NCI-H446 treated with DMSO at 0.1 percent for 48 hours (cell line): ENCODE measurements at places on chromosomes 6 and 20.
A peak's percentile ranks its signal among the peaks of the same experiment; 100 is the strongest.

DNA sequence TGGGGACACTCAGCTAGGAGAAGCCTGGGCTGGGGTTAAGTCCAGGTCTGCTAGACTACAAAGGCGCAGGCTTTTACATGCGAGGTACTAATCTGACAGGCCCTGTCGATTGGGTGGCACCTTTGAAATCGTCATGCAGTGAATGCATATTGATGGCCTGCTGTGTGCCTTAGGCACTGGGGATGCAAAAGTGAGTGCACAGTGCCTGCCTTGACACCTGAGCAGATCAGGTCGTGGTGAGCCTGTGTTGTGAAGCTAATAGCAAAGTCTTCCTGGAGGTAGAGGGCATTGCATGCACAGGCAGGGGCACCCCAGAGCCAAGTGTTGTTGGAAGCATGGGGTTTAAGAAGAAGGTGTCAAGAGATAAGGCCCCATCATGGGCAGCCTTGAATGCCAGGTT, 16.9 kb downstream of the LRRC1 start:
- no peak for DNase-seq

DNA sequence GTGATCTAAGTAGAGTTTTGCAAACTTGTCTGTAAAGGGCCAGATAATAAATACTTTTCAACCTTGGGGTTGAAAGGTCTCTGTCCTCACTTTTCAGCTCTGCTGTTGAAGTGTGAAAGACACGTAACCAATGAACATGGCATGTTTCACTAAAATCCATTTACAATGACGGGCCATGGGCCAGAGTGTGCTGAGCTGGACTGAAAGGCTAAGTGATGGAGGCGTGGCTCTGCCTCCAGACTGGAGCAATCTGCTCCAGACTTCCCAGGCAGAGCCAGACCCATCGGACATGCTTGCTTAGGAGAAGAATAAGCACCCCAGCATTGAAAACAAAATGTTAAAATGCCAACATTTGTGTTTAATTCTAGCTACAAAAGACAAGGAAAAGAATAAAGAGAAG, 41.4 kb downstream of the SCAND1 start:
- DNase-seq, result no peak

DNA sequence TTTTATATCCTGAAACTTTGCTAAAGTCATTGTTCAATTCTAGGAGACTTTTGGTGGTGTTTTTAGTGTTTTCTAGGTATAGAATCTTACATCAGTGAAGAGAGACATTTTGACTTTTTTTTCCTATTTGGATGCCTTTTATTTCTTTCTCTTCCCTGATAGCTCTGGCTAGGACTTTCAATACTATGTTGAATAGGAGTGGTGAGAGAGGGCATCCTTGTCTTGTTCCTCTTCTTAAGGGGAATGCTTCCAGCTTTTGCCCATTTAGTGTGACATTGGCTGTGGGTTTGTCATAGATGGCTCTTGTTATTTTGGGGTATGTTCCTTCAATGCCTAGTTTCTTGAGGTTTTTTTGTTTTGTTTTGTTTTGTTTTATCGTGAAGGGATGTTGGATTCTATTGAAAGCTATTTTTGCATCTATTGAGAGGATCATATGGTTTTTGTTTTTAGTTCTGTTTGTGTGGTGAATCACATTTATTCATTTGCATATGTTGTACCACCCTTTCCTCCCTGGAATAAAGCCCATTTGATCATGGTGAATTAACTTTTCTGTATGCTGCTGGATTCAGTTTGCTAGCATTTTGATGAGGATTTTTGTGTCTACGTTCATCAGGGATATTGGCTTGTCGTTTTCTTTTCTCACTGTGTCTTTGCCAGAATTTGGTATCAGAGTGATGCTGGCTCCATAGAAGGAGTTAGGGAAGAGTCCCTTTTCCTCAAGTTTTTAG, 540.1 kb upstream of the FLRT3 start:
- peak; percentile 8 for DNase-seq

- DNase-seq, result no peak
Observed at GRCh38 chr20:36717021-36717420, 28.9 kb downstream of the NDRG3 start.

- no peak for DNase-seq
Observed at GRCh38 chr6:142942238-142942637, 2.7 kb downstream of the HIVEP2 start.

DNA sequence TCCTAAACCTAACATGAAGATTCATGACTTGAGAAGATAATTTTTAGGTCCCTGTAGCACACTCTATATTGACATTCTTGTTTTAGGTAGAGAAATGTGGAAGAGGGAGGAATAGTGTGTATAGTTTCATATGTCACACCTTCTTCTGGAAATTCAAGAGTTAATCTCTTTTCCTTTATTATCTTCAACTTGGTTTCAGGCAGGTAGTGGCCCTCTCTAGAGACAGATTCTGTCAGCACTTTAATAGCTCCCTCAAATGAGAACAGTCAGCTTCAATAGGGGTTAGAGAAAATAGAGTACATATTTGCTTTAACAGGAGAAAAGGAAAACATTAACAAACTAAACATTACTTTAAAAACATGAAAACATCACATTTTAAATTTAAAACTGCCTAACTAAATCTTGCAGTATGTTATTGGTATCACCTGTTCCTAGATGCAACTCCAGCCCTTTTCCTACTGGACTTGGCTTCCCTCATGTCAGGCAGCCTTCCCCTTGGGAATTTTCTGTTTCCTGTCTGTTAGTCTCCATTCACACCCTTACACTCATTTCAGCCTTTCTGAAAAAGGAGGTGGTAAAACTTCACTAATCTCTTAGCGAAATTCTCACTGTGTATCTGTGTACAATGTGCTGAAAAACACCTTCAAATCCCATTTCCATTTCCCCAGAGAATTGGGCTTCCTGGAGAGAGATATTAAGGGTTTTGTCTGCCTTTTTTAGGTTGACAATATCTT, 192.3 kb upstream of the RNF217 start:
- DNase-seq, result no peak

GRCh38 chr6:139373928-139374356, 506 bp downstream of the CITED2 start:
- DNase-seq, result no peak

GRCh38 chr6:140438346-140438735, 1063.9 kb upstream of the CITED2 start:
- no peak for DNase-seq

DNA sequence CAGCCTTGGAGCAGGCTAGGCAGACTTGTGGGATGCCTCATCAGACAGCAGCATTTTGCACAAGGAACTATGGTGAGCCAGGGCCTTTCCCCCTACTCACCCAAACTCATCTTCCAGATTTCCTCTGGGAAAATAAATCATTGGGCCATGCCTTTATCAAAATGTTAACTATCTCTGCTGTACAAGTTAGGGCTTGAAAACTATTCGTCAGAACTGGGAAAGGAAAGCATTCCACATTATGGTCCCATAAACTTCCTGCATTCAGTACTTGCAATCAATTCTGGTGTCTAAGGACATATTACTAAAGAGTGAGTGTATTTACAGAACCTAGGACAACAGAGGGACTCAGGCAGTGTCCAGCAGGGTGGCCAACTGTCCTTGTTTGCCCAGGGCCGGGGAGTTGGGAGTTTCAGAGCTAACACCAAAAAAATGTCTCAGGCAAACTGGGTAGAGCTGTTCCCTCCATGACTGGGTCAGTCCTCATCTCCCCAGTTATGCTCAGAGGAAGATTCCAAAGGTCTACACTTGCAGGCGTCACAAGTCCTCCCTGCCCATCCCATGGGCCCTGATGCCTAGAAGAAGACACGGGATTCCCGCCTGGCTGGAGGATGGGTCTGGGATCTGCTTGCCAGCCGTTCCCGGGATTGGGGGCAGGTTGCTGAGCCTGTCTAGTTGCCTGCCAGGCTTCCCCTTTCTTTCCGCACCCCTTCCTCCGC, 72.2 kb downstream of the SLC22A3 start:
- no peak for DNase-seq

DNA sequence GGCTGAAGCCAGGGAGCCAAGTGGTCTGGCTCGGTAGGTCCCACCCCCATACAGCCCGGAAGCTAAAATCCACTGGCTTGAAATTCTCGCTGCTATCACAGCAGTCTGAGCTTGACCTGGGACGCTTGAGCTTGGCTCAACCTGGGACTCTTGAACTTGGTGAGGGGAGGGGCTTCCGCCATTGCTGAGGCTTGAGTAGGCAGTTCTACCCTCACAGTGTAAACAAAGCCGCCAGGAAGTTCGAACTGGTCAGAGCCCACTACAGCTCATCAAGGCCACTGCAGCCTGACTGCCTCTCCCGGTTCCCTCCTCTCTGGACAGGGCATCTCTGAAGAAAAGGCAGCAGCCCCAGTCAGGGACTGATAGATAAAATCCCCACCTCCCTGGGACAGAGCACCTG, 1337.7 kb downstream of the HACE1 start:
- no peak for DNase-seq

DNA sequence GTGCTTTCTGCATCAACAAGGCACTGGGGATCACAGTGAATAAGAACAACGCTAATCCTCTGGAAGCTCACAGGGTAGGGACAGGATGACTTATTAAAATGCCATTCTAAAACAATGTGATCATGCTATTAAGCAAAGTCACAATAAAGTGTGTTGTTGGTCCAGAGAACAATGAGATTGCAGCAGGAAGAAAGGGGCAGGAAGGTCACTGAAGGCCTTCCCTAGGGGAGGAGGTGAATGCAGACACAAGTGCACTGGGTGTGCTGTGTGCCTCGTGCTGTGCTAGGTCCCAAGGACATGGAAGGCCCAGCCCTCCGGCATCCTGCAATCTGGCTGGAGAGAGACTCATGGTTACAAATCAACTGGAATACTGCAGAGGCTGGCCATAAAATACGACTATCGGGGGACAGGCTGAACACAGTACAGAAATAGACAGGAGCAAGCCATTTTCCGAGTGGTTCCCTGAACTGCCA, 55.7 kb downstream of the LYRM4 start:
- no peak for DNase-seq

- DNase-seq, result no peak
Observed at GRCh38 chr6:48429021-48429420, 318.0 kb upstream of the PTCHD4 start.

DNA sequence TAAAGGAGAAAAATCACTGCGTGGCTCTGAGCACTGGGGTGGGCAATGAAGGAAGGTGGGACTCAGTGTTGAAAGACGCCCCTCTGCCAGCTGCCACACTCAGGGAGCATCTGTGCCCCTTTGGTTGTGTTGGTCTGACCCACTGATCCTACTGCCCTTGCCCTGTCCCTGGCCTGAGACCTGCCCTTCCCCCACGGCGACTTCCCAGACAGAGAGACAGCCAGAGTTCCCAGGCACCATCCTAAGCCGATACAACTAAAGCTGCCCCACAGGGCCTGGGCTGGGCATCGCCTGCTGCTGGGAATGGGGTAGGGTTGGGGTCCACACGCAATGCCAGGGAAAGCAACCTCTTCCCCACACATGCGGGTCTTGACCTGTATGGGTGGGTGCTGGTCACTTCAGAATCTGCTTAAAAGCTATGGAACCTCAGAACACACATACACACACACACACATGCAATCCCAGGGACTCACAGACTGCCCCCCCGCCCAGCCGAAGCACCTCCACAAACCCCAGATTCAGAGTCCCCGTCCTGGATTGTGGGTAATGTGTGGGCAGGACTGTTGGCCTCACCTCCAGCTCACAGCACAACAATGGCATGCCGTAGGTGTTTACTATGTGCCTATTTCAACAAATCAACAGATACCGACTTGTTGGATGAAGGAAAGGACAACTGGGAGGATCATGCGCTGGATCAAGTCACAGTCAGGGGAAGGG, 10.9 kb upstream of the SPDEF start:
- DNase-seq, result no peak

GRCh38 chr6:96420294-96420693, 101.3 kb upstream of the UFL1 start:
- no peak for DNase-seq

DNA sequence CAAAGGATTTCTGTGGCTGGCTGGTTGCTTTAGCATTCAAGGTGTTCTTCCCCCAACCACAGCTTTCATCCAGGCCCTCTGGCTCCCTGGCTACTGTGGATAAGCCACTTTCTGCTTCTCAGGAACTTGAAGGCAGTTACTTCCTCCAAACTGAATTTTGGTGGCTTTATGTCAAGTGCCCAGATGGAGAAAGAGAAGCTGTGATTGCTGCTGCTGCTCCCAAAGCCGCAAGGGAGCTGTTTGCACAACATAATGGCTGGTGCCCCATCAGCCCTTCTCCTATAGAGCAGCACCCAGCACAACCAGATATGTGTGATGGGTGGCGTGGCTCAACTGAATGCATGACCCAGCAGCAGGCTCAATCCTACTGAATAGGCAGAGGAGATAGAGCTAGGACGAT, 465.2 kb downstream of the MAFB start:
- no peak for DNase-seq

GRCh38 chr6:125208625-125209249, 55.2 kb downstream of the TPD52L1 start:
- no peak for DNase-seq

DNA sequence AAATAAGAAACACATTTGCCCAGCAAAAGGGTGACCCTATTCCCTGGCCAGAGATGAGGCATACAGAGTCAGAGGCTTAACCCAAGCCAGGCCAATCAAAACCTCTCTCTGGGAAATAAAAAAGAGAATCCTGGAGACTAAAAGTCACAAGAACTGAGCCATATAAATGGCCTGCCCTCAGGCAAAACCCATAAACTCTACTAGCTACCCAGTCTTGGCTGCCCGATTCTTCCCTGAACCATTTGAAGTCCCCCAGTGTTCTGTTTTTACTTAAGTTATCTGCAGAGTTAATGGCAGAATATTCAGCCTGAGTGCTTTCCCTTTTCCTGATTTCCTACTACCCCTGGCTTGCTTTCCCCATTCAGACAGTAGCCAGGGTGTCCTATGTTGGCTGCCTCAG, 13.9 kb downstream of the KCNK15 start:
- no peak for DNase-seq

DNA sequence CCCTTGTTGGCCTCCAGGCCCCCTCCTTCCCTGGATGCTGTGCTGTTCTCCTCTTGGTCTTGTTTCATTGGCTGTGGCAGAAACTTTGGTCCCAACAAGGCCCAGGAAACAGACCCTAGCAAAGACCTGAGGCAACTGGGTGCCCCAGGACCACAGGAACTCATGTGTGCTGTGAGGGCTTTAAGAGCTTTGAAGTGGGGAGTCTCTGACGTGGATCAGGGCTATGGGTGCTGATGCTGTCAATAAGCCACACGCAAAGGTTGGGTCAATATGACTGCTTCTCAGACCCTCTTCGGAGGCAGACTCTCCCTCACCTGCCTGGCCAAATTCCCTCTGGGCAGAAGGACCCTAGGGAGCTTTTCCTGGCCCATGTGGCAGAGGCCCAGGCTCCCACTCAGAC, 91.5 kb upstream of the MLN start:
- no peak for DNase-seq
